Thyroid gland (tissue), 4 donors: ENCODE measurements at places on chromosomes 16 and 17. TPM values are rescaled to one million over a fixed set of nuclear protein-coding genes. Genes with fewer than 3 reads are reported as not detected.

GRCh38 chr16:75230471-75231110 is 11.8 kb downstream of the CTRB1 start:
- H3K27me3 ChIP-seq, result no peaks in the 10 kb centered on the region
- peaks cover 45% of the 10 kb centered on the region for H3K36me3 ChIP-seq
- H3K4me1 ChIP-seq, result no peaks in the 10 kb centered on the region
- no peak overlapping the region for H3K4me3 ChIP-seq

The PRR35 gene
- not detected for total RNA-seq

DNA sequence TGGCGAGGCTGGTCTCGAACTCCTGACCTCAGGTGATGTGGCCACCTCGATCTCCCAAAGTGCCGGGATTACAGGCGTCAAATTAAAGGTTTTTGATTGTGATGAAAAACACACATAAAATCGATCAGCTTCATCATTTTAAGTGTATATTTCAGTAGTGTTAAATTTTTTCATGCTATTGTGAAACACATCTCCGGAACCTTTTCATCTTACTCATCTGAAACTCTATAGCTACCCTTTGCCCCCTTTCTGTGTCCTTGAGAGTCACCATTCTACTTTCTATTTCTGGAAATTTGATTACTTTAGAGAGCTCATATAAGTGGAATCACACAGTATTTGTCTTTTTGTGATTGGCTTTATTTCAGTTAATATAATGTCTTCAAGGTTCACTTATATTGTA is 478.3 kb upstream of the HSBP1 start:
- no peaks in the 10 kb centered on the region for H3K27me3 ChIP-seq
- no peak overlapping the region for H3K4me3 ChIP-seq
- H3K27ac ChIP-seq, result no peak overlapping the region
- DNase-seq, result no peak
- H3K36me3 ChIP-seq, result no peaks in the 10 kb centered on the region

GRCh38 chr16:74305978-74306784 is 9.6 kb downstream of the PSMD7 start:
- no peaks in the 10 kb centered on the region for H3K4me1 ChIP-seq
- H3K36me3 ChIP-seq, result peaks cover 56% of the 10 kb centered on the region
- no peak overlapping the region for H3K4me3 ChIP-seq
- H3K27ac ChIP-seq, result no peak overlapping the region

GRCh38 chr16:66446737-66447136 is 19.6 kb downstream of the BEAN1 start:
- H3K36me3 ChIP-seq, result no peaks in the 10 kb centered on the region
- H3K27me3 ChIP-seq, result no peaks in the 10 kb centered on the region
- no peak overlapping the region for H3K4me3 ChIP-seq
- no peak for DNase-seq
- H3K4me1 ChIP-seq, result no peaks in the 10 kb centered on the region

DNA sequence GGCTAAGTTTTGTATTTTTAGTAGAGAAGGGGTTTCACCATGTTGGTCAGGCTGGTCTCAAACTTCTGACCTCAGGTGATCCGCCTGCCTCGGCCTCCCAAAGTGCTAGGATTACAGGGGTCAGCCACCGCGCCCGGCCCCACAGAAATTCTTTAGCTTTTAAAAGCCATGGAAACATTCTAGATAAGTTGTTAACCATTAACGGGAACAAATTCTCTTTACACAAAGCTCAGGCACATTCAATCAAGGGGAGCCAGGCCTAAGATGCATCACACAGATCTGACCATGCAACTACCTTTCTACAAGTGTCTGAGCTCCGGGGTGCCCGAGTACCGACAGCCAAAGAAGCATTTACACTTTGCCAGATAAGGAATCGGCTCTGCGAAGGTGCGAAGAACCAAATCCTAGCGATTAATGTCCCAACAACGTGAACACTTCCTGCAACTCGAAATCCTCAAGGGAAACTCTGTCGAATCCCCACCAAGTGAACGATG is 1.0 kb downstream of the EMC8 start:
- peaks cover 20% of the 10 kb centered on the region for H3K4me1 ChIP-seq
- peaks cover 15% of the 10 kb centered on the region for H3K36me3 ChIP-seq
- no peak for DNase-seq
- peak overlapping the region; percentile 82 for H3K4me3 ChIP-seq
- no peak overlapping the region for H3K27ac ChIP-seq

The HOXB4 gene
- 1.2 TPM for total RNA-seq

DNA sequence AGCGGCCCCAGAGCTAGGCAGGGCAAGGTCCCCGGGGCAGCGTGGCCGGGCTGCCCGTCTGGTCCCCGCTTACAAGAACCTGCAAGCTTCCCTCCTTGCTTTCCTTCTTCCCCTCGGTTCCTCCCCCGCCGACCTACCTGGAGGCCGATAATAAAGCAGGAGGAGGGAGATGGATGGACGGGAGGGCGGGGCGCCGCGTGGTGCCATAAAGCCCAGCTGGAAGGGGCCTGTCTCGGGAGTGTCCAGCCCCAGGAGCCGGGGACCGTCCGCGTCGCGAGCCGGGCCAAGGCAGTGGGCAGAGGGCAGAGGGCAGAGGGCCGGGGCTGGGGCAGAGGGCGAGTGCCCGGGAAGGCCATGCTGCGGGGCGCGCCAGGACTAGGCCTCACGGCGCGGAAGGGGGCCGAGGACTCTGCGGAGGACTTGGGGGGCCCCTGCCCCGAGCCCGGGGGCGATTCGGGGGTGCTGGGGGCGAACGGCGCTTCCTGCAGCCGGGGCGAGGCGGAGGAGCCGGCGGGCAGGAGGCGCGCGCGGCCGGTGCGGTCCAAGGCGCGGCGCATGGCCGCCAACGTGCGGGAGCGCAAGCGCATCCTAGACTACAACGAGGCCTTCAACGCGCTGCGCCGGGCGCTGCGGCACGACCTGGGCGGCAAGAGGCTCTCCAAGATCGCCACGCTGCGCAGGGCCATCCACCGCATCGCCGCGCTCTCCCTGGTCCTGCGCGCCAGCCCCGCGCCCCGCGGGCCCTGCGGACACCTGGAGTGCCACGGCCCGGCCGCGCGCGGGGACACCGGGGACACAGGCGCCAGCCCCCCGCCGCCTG is at the start of gene BHLHA9:
Gene BHLHA9 (plus strand): TSS at position 235 of the 820 bp plus-strand sequence. CDS start 120 bp downstream, at position 355.
- H3K4me3 ChIP-seq, result no peak within 1 kb of the TSS
- H3K4me1 ChIP-seq, result no peaks in the 10 kb centered on the region
- H3K36me3 ChIP-seq, result no peaks in the 10 kb centered on the region
- H3K27ac ChIP-seq, result no peak within 1 kb of the TSS
- DNase-seq, result no peak

The SPAG9 gene
- total RNA-seq, result 180 TPM

DNA sequence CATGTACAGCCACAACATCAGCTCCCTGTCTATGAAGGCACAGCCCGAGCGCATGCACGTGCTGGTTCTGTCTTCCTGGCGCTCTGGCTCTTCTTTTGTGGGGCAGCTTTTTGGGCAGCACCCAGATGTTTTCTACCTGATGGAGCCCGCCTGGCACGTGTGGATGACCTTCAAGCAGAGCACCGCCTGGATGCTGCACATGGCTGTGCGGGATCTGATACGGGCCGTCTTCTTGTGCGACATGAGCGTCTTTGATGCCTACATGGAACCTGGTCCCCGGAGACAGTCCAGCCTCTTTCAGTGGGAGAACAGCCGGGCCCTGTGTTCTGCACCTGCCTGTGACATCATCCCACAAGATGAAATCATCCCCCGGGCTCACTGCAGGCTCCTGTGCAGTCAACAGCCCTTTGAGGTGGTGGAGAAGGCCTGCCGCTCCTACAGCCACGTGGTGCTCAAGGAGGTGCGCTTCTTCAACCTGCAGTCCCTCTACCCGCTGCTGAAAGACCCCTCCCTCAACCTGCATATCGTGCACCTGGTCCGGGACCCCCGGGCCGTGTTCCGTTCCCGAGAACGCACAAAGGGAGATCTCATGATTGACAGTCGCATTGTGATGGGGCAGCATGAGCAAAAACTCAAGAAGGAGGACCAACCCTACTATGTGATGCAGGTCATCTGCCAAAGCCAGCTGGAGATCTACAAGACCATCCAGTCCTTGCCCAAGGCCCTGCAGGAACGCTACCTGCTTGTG is 10.7 kb downstream of the CHST4 start:
- no peak overlapping the region for H3K4me3 ChIP-seq
- DNase-seq, result no peak
- no peaks in the 10 kb centered on the region for H3K4me1 ChIP-seq

GRCh38 chr16:58537124-58537906 is 22.0 kb downstream of the SETD6 start:
- no peak for DNase-seq
- peaks cover 2% of the 10 kb centered on the region for H3K4me1 ChIP-seq
- H3K4me3 ChIP-seq, result no peak overlapping the region

DNA sequence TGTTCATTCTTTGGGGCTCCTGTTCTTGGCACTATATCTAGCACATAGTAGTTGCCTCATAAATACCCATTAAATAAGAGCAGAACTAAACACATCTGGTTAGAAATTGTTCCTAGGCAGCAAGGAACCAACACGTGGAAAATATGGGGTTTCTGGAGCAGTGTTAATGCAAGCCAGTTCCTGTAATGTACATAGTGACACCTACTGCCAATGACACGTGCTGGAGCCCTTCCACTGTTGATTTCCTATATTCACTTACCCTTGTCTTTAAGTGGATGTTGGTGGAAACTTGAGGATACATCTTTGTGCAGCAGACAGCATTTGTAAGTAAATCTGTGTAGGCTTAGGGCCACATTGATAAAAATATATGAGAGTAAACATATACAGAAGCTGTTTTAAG is 1.6 kb upstream of the IRF8 start:
- no peaks in the 10 kb centered on the region for H3K36me3 ChIP-seq
- H3K4me3 ChIP-seq, result no peak overlapping the region
- DNase-seq, result no peak
- H3K4me1 ChIP-seq, result peaks cover 7% of the 10 kb centered on the region
- H3K27ac ChIP-seq, result no peak overlapping the region
- no peaks in the 10 kb centered on the region for H3K27me3 ChIP-seq

The KRTAP9-4 gene
- total RNA-seq, result not detected

DNA sequence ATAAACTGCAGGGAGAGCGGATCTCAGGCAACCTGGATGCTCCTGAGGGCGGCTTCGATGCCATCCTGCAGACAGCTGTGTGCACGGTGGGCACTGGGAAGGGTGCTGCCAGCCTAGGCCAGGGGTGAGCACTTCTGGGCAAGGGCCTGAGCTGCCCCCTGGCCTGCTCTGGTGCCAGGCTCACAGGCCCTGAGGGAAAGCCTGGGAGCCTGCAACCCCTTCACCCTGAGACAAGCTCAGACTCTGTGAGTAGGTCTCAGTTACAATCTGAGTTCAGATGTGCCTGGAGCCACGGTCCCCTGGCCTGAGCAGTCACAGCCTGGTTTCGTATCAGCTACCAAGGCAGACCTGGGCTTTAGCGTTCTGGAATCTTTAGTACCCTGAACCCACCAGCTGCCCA is 8.1 kb downstream of the ITGB4 start:
- no peak overlapping the region for H3K27ac ChIP-seq
- no peaks in the 10 kb centered on the region for H3K27me3 ChIP-seq
- DNase-seq, result no peak

DNA sequence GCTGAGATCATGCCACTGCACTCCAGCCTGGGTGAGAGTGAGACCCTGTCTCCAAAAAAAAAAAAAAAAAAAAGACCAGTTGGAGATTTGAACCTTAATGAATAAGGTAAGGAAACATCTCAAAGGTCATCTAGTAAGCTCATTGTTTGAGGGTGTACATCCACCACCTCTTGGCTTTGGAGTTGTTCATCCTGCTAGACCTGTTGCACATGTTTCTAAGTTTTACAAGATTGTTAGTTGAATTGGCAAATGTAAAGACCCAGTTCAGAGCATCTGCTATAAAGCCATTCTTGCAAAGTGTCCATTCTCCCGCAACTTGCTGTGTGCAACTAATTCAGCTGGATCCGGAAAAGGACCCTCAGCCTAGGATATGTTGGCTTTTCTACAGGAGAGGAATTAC is 1.5 kb downstream of the PSMD7 start:
- H3K4me3 ChIP-seq, result no peak overlapping the region
- peaks cover 25% of the 10 kb centered on the region for H3K36me3 ChIP-seq
- peaks cover 22% of the 10 kb centered on the region for H3K4me1 ChIP-seq
- H3K27ac ChIP-seq, result no peak overlapping the region

DNA sequence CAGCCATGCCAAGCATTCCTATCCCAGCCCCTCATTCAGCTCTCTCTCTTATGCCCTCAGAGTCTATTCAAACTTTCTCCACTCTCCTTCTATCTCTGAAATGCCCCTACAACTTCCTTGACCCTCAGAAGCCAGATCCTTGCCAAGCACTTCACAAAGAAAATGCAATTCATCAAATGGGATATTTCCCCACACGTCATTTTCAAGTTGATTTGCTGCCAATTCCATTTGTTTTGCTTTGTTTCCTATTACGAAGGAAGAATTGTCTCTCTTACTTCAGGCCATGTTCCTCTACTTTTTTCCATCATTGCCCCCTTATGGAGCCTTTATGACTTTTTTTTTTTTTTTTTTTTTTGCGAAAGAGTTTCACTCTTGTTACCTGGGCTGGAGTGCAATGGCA is 9.2 kb upstream of the ALOX12 start:
- no peaks in the 10 kb centered on the region for H3K27me3 ChIP-seq
- H3K4me1 ChIP-seq, result no peaks in the 10 kb centered on the region
- no peak overlapping the region for H3K27ac ChIP-seq
- no peaks in the 10 kb centered on the region for H3K36me3 ChIP-seq
- DNase-seq, result no peak

DNA sequence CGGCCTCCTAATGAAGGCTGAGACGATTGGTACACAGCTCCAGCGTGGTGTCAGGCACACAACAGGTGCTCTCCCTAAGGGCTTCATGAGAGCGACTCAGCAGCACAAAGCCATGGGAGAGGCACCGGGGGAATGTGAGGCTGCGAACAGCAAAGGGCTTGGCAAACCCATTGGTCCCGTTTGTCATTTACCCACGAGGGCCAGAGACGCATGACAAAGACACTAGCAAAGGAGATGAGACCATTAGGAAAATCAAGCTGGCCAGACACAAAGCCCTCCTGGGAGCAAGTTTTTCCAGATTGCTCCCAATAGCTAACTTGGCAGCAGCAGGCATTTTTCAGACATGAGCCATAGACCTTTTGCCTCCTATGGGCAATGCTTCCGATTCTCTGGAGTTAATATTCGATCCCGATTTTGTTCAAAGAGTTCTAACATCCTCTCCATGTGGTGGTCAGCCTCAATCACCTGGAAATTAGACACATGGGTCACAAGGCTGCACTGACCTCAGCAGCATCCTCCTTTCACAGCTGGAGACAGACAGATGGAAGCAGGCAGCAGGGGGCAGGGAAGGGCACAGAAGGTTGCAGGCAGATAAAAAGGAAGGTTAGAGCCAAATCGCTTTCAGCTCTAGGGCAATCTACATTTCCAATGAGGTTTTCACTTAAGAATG is 38.2 kb downstream of the TK2 start:
- no peaks in the 10 kb centered on the region for H3K27me3 ChIP-seq
- H3K27ac ChIP-seq, result peak overlapping the region; percentile 80
- no peaks in the 10 kb centered on the region for H3K36me3 ChIP-seq

The MARCHF10 gene
- 0.81 TPM for total RNA-seq

The PIRT gene
- total RNA-seq, result not detected

The CHST4 gene
- total RNA-seq, result not detected

The MFAP4 gene
- total RNA-seq, result 12.6 TPM

GRCh38 chr16:67865318-67865717 is 7.5 kb upstream of the EDC4 start:
- H3K27ac ChIP-seq, result no peak overlapping the region
- H3K4me1 ChIP-seq, result peaks cover 27% of the 10 kb centered on the region
- H3K36me3 ChIP-seq, result peaks cover 10% of the 10 kb centered on the region
- no peak for DNase-seq
- H3K4me3 ChIP-seq, result no peak overlapping the region
